ENCODE measurements at places on chromosomes 3 and 15.

DNA sequence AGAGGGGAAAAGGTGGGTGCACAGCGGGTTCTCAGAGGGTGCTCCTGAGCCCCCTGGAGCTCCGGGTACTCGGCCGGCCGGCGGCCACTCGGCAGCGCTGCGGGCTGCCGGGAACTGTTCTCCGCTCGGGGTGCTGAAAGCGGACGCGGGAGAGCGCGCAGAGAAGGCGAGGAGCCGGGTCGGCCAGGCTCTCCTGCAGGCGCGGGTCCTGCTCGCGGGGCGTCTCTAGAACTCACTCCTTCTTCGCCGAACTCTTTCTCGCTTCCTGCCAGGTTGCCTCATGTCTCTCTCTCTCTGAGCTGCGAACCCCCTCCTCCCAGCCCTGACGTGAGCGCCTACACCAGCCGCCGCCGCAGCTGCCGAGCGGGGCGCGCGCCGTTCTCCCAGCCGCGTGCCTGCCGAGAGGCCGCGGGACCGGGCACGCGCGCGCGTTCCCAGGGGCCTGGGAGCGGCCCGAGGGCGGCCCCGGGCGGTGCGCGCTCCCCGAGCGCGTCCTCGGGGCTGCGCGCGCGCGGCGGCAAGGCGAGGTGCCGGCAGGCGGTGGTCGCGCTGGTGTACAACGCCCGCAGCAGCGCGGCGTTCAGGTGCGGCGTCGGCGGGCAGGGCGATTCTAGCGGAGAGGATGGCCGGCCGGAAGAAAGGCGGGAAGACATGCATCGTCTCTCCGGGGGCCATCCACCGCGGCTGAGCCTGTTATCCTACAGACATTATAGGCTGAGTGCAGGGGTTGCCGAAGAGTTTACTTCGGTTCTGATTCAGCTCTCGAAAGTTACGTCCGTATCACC is at the start of gene PEX5L:
Gene PEX5L (minus strand): TSS at position 267 of the 785 bp plus-strand sequence. CDS start 338 bp downstream, outside the sequence.
- no peak for DNase-seq

DNA sequence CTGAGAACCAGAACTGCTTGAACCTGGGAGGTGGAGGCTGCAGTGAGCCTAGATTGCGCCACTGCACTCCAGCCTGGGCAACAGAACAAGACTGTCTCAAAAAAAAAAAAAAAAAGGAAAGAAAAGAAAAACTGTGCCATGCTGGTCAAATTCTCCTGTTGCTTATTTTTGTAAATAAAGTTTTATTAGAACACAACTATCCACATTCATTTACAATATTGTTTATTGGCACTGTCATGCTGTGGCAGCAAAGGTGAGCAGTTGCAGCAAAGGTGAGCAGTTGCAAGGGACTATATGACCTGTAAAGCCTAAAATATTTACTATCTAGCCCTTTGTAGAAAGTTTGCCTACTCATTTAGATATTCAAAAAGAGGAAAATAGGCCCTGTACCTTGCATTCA is 18.3 kb downstream of the ASTE1 start:
- DNase-seq = no peak

DNA sequence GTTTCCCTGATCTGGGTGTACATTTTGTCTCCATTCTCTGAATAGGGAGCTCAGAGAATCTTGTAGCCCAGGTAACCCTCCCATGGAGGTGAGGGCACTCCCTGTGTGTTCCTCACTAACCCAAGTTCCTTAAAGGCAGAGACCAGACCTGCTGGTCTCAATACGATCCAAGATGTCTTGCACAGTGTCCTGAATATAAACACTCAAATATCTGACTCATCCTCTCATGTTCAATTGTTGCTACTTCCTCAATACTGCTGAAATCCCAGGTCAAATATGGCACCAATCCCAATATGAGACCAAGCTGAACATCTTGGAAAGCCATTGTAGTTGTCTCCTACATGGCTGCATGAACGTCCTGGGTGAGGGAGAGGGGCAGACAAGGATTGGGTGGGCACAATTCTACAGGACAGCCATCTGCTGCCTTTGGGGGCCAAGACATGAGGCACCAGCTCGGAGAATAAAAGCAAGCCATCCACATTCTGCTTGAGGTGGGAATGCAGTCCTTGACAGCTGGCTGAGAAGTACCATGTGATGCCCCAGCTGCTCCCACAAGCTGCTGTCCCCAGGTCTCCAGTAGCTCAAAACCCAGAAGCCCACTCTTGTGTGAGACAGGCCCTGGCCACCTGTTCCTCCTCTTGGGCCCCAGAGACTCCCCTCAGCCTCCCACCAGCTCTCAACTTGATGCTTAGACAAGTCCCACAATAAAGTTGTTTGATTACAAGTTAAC is 18.2 kb downstream of the TBC1D2B start:
- DNase-seq = no peak

DNA sequence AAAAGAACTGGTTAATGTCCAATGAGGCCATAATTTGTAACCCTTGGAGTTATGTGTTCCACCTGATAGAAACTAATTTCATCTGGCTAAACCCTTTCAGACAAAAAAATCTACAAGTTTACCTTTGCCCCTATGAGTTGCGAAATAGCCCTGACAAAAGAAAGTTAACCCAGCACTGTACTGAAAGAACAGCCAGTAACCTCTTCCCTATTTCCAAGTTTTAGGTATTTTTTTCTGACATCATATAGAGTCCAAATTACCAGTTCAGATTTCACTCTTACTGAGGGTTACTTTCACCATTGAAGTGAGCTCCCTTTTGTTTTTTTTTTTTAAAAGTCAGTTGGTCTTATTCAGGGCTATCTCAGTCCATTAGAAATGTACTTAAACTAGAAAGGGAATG is 42.8 kb upstream of the PTPRG start:
- DNase-seq = no peak

DNA sequence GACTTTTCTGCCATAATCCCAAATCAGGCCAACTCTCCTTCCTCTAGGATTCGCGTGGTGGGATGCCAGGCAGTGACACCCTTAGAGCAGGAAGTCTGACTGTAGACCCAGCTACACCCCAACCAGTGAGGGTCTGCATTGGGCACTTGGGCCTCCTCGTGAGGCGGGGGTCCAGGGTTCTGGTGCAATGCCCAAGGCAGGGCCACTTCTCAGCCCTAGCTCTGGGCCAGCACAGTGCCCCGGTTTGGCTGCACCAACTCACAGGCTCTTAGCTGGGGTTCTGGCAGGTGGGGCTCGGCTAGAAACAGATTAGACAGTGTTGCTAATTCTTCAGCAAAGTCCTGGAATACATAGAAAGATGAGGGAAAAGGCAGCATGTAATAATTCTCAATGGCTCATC is 12.7 kb downstream of the CDAN1 start:
- DNase-seq = no peak

Data from SW 1271 (cell line).